ENCODE measurements at places on chromosomes 1 and 21.
A peak's percentile ranks its signal among the peaks of the same experiment; 100 is the strongest.

DNA sequence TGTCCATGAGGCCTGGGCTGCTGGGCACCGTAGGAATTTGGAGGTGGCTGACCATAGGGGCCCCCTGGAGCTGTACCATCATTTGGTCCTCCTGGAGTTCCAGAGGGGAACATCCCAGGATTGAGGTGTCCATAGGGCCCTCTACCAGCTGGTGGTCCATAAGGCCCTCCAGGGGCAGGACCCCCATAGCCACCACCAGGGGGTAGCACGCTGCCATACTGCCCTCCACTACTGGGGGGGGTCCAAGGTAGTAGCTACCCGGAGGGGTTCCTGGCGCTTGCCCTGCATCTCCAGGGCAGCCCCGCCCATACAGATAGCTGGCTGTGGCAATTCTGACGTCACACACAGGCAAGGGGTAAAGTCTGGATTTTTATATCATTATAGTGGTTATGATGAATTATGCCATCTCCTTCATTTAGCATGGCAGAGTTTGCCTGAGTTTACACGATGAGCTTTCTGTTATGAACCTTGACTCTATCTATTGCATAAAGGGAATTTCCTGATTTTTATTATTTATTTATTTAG, 13.2 kb downstream of the MDM4 start:
- DNase-seq = no peak

GRCh38 chr1:28877132-28877781, 37.1 kb upstream of the EPB41 start:
- DNase-seq = peak; percentile 62

DNA sequence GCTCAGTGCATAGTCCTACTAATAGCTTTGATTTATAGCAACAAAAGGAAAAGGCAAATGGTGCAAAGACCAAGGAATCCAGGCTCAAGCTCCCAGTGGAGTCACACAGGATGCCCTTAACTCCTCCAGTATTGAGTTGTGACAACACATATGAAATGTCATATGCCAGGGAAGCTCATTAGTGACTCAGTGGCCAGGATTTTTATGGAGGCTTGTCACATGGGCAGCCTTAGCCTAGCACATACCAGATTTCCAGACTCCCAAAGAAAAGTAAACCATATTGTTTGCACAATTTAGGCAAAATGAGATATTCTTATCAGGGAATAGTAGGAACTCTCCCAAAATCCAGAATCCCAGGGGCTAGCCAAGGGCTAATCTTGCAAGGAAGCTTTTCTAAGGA, 129.2 kb downstream of the MAGI3 start:
- DNase-seq = peak; percentile 75

GRCh38 chr1:53278298-53278725, 40.0 kb upstream of the MAGOH start:
- peak; percentile 26 for DNase-seq

GRCh38 chr1:211549092-211549711, 29.8 kb downstream of the SLC30A1 start:
- no peak for DNase-seq

DNA sequence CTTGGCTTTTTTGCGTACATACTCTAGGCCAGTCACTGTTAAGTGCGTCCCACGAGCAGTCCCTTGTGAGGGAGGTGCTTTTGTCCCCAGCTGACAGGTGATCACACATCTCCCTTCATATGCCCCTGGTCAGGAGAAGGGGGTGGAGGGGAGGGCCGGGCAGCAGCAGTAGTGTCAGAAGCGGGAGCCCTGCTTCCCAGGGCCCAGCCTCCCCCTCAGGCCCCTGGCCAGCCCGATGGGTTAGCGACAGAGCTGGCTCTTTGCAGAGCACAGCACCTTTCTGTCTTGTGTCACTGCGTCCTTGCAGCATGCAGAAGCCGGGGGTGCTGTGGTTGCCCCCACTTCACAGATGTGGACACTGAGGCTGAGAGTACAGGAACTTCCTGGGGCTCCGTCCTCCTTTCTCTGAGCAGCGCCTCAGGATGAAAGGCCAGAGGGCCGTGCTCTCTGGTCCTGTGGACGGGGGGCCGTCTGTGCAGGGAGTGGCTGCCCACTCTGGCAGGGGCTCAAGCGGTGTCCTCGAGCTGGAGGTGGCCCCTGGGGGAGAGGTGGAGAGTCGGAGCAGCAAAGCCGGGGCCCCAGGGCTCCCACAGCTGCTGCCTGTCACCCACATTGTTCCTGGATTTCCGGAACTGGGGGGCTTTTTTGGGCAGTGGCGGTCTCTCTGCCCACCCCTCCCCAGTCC, 5.9 kb downstream of the TMEM201 start:
- DNase-seq = no peak

- no peak for DNase-seq
Measured at GRCh38 chr1:104629589-104629988, 879.9 kb downstream of the AMY1C start.

GRCh38 chr1:104706631-104707147, 957.0 kb downstream of the AMY1C start:
- DNase-seq = no peak

GRCh38 chr21:45456584-45457160, 51.7 kb downstream of the COL18A1 start:
- no peak for DNase-seq

- DNase-seq = no peak
Measured at GRCh38 chr1:42052072-42052699, 101.0 kb upstream of the GUCA2B start.

DNA sequence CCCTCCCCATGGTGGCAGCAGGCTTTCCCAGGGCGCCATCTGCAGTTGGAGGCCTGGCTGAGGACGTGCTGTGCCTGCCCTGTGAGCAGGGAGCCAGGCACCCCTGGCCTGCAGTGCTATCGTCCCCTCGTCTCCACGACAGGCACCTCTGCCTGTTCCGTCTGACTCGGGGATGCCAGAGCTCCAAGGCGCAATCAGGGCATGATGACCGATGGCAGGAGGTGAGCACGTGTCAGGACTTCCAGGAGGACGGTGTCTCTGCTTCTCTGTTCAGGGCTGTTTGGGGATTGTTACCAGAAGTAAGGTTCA, 125.2 kb downstream of the PCBP3 start:
- DNase-seq = no peak

DNA sequence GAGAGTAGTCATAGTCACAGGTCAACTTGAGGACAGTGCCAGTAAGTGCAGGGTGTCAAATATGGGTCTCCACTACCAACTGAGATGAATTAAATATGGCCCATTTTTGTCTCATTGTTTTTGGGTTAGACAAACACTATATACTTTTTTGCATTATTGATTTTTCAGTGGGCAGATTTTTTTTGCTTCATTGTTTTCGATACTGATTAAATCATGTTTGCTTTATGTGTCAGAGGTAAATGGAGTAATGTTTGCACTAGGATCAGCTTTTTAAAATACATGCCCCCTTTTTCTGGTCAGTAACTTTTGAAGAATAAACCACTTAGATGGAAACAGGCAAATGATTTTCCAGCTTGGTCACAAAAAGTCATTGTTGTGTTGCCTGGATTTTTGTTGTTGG, 199.0 kb downstream of the USH2A start:
- DNase-seq = no peak

DNA sequence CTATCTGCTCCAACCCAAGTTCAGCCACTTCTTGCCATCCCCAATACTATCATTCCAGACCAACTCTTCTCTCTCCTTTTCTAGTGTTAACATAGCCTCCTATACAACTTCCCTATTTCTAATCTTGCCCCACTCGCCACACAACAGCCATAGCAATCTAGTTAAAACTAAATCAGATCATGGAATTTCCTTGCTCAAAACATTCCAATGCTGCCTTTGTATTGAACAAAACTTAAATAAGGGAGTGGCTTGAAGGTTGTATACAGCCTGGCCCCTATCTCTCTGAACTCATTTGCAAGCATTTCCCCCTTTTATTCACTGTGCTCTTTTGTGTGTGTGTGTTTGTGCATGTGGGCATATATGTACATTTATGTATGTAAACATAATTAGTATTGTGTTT, 118.1 kb upstream of the SGIP1 start:
- DNase-seq = no peak

GRCh38 chr1:172041102-172041501, 199.8 kb downstream of the DNM3 start:
- DNase-seq = no peak

DNA sequence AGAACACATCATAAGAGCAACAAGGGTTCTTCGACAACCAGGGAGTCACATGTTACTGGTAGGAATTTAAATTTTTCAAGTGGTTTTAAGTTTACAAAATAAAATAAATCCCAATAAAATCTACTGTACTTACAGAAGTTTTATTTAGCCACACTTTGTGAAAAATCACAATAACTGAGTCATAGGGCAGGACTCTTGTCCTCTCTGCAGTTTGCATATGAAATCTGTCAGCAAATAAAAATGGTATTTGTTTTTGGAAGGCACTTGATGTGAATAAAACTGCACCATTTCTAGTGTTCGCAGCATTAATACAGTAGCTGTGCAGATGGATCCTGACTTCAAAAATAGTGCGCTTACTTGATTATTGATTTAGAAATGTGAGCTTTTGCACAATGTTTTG, 150.4 kb downstream of the LBR start:
- DNase-seq = no peak

DNA sequence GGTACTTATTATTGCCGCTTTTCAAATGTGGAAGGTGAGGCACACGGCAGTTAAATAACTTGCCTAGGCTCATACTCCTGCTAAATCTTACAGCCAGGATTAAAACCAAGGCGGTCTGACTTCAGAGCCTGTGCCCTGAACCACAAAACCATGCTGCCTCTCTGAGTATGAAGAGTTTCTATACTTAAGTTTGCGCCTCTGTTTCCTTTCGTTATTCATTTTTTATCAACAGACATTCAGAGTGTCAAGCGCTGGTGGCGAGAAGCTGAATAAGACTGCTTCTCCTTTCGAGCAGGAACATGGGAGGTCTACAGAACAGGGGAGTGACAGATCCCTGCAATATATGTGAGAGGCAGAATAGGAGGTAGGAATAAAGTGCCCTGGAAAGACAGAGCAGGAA, 96.0 kb upstream of the DUSP10 start:
- no peak for DNase-seq

GRCh38 chr1:34292472-34292871, 115.8 kb downstream of the C1orf94 start:
- no peak for DNase-seq

DNA sequence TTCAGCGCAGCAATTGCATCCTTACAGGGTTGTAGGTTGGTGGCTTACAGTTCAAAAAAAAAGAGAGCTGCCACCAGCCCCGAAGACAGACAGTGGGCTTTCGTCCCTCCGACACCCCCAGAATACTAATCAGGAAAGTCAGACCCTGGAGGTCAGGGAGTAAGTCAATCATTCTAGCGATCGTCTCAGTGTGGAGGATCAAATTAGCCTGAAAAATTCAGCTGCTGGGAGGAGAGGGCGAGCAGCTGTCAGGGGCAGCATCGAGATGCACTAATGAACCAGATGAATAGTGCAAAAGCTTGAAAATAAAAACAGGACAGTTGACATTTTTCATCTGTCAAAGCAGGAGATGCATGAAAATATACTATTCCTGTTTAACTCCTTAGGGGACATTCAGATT, 138.4 kb downstream of the NEK7 start:
- DNase-seq = no peak

DNA sequence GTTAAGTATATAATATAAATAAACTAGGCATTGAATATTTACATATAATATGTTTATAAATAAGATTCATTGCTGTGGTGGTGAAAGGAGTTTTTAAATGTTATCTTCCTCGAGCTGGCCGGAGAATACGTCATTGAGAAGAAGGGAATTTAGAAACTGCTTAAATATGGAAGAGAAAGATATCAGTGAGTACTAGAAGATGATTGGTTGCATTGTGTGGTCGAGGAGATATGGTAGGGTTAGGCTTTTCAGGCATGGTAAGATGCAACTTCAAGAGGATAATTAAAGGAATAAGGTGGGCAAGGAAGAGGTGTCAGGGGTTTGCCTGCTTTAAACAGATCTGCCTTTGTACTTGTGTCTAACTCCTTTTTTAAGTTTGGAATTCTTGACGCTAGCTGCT, 73.5 kb downstream of the RPS6KC1 start:
- no peak for DNase-seq

- DNase-seq = peak; percentile 44
Measured at GRCh38 chr1:178609015-178609414, 96.1 kb downstream of the TEX35 start.

DNA sequence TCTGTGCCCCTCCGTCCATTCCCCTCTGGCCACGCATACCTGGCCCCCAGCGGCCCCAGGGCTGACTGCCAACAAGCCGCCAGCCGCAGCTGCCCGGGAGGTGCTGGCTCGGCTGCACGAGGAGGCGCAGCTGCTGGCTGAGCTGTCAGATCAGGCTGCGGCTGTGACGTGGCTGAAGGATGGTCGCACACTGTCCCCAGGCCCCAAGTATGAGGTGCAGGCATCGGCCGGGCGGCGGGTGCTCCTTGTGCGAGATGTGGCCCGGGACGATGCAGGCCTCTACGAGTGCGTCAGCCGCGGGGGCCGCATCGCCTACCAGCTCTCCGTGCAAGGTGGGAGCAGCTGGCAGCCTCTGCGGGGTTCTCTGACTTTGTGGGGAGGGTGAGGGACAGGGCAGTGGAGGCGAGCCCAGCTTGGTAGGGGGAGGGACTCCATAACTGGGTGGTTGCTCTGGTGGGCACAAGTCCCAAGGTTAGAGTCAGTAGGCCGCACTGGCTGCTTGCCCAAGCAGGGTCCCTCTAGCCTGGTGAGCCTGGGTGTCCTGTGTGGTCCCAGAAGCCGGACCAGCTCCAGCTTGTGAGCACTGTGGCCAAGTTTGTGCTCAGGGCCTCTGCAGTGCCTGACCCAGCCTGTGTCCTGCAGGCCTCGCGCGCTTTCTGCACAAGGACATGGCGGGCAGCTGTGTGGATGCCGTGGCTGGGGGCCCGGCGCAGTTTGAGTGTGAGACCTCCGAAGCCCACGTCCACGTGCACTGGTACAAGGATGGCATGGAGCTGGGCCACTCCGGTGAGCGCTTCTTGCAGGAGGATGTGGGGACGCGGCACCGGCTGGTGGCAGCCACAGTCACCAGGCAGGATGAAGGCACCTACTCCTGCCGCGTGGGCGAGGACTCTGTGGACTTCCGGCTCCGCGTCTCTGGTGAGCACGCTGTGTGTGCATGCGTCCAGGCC, 8.8 kb downstream of the OBSCN start:
- no peak for DNase-seq

GRCh38 chr1:919271-919872, 4.4 kb upstream of the SAMD11 start:
- no peak for DNase-seq

DNA sequence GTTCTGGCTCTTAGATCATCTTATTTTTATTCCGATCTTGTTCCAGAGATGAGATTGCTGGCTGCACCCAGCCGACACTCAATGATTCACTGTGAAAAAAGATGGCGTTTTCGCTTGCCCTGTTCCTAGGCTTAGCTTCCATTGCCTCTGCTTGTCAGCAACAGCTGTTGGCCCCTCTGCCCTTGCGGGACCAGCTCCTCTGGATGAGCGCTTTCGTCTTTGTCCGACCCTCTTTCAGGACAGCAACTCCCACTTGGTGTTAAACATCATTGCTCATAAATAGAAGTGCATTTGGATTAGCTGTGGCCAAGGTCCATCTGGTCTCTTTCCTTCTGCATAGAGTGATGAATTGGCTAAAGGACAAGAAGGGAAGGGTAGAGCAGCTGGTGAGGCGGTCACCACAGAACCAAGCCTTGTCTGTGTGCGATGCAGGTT, 43.5 kb upstream of the SCCPDH start:
- no peak for DNase-seq

GRCh38 chr1:23371987-23372880, 2.6 kb upstream of the ZNF436 start:
- DNase-seq = no peak

Data from RCC 7860 (cell line).